ENCODE measurements at places on chromosomes 6 and 20. TPM values are rescaled to one million over a fixed set of nuclear protein-coding genes. Genes with fewer than 3 reads are reported as not detected.

CLPSL2 gene
- not detected for polyA plus RNA-seq

GRCh38 chr20:35091816-35092523 is 637 bp downstream of the TRPC4AP start:
- DNase-seq: no peak

ETV7 gene
- 0.81 TPM for polyA plus RNA-seq

GRCh38 chr6:124237911-124238310 is 434.2 kb downstream of the NKAIN2 start:
- no peak for DNase-seq

GRCh38 chr6:13298446-13298845 is 29.9 kb downstream of the TBC1D7 start:
- DNase-seq: no peak

NDRG3 gene
- 39.8 TPM for polyA plus RNA-seq

- DNase-seq: no peak
Measured at GRCh38 chr20:37362821-37363220, 16.9 kb downstream of the SRC start.

DNA sequence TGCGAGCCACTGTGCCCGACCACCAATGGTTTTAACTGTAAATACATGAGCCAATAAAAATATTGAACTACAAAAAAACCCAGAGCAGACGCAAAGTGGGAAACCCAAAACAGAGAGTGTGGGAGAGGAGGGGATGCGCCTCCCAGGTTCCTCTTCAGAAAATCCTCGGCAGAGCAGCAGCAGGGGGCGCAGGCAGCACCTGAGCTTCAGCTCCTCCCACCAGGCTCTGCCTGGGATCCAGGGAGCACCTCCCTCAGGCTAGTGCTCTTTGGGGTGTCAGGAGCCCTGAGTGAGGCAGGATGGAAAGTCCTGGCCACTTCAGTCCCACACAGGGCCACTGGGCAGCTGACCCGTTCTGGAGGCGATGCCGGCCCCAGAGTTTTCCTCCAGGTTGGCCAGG is 536.9 kb upstream of the CDH4 start:
- no peak for DNase-seq

GRCh38 chr6:167210375-167211294 is 52.9 kb upstream of the GPR31 start:
- no peak for DNase-seq

DNA sequence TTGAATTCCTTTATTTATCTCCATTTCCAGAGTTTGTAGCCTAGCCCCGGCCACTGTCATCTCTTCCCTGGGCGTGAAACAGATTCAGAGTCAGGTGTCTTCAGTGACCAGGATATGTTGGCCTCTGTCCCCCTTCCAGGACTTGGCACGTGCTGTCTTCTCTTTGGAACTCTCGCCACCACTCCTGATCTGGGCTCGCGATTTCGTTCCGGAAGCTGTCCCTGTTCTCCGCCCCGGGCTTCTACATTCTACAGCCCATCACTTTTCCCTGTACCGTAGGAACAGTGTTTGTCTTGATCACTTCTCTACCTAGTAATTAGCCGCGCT is 739 bp downstream of the GSS start:
- DNase-seq: no peak

MUC22 gene
- polyA plus RNA-seq: not detected

- no peak for DNase-seq
Measured at GRCh38 chr6:135985471-135985870, 134.0 kb downstream of the PDE7B start.

HUS1B gene
- polyA plus RNA-seq: 0.17 TPM

DNA sequence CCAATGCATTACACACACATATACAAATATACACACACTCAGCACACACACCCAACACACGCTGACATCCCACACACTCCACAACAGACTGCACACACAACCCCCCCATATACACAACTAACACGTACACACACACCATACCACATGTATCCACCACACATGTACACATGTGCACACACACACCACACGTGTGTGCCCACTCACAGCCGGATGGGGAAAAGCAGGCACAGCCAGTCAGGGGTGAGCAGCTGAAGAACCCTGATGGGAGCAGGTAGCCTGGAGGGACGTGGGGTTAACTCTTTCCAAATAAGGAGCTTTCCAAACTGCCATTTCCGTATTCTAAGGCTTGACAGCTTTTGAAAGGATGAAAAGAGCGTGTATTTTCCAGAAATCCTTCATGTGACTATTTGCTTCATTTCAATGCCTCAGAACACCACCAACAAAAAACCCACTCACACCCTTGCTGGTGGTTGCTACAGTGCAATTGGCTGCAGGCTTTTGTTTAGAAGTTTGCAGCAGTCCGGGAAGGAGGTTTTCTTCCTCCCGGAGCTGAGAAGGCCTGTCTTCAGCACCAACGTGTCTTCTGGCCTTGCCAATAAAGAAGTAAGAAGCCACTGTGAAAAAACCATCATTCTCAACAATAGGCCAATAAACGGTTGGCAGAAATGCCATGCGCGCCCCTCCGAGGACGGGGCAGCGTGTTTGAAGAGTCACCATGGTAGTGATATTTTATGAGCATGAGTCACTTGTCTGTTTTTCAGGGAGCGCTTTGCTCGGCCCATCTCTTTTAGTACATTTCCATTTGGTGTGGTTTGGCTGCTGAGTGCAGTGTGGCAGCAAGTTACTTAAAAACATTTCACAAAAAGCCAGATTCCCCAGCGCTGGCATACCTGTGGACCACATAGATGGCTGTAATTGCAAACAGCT is 131.3 kb upstream of the GMDS start:
- no peak for DNase-seq

DNA sequence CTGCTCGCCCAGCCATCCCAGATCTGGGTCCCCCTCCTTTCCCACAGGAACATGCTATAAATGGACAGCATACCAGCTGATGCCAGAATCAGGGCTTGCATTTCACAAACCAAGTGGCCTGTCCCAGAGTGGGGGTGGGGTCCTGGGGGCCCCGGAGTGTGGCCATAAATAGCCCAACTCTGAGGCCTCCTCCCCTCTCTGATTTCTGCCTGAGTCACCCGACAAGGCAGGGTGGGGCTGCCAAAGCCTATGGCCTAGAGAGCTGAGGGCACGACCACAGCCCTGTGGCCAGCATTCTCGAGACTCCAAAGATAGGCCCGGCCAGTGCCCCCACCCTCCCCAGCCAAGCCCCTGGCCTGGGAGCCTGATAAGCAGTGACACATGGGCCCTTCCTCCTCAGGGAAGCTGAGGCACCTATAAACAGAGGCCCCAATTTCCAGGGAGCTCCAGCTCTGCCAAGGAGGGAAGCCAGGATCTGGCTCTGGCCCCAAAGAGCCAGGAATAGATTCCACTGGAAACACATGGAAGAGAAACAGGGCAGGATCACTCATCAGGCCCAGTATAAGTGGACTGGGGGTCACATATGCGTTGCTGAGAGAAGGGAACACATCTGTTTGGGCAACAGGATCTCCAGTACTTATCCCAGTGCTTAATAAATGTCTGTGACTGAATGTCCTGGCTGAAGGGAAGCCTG is 20.3 kb downstream of the SNTA1 start:
- DNase-seq: no peak

DNA sequence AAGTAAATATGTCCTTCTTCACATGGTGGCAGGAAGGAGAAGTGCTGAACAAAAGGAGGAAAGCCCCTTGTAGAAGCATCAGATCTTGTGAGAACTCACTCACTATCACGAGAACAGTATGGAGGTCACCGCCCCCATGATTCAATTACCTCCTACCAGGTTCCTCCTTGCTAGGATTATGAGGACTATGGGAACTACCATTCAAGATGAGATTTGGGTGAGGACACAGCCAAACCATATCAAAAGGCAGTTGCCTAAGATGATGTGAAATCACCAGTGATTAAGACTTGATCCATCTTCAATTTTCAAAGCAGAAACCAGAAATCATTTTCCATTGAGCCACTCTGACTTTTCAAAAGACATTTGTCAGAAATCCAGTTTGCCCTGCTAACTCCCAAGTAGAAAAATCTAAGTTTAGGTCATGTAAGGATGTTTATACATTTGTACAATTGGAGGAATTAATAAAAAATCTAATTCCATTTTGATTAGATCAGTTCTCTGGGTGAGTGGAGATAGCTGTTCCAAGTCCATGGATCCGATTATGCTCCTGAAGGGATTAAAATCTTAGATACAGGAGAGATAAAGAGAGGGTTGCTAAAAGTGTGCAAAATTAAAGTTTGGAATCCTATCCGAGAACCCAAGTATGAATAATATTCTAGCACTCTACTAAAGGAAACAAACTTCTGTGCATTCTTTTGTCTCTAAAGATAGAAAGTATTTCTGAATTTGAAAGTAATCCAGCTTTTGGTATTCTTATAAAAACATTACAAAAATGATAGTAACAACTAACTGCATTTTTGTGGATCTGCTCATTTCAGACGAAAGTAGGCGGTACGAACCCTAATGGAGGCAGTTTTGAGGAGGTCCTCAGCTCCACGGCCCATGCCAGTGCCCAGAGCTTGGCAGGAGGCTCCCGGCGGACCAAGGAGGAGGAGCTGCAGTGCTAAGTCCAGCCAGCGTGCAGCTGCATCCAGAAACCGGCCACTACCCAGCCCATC is 39.5 kb downstream of the HDDC2 start:
- DNase-seq: no peak

MTHFD1L gene
- polyA plus RNA-seq: 69.1 TPM

- DNase-seq: no peak
Measured at GRCh38 chr20:48349656-48350055, 478.1 kb downstream of the PREX1 start.

GRCh38 chr6:138302554-138302953 is 75.2 kb upstream of the SMIM28 start:
- DNase-seq: no peak

- no peak for DNase-seq
Measured at GRCh38 chr6:148839044-148839443, 92.2 kb downstream of the UST start.

SNAP25 gene
- 5.3 TPM for polyA plus RNA-seq

GRCh38 chr6:137764464-137764863 is 102.6 kb upstream of the TNFAIP3 start:
- no peak for DNase-seq

VGLL2 gene
- polyA plus RNA-seq: not detected

GJA1 gene
- 261 TPM for polyA plus RNA-seq

GRCh38 chr6:140546640-140547039 is 1172.2 kb upstream of the CITED2 start:
- DNase-seq: no peak

GRCh38 chr20:38202153-38202981 is 37.3 kb upstream of the TGM2 start:
- DNase-seq: no peak

DNA sequence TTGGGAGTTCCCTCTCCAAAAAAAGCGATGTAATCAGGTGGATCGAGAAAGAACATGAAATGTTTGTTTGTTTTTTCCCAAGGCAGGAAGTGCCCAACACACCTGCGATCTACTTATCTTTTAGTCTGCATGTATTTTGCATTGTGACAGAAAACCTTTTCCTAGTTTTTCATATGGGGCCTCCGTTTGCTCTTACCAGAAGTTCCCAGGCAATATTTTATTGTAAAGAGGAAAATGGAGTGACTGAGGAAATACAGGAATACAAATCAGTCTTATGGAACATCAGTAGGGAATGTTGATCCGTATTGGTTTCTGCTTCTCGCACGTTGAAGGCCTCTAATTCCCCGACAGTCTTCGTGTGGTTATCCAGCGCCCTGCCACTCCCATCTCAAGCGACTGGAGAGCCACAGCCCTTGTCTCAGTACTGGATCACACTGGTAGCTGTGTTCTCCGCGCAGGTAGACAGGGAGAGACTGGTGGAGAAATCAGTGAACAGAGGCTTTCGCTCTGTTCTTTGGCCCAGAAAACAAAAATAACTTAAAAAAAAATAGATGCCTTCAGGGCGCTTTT is 107.4 kb downstream of the TRIM27 start:
- no peak for DNase-seq

DNA sequence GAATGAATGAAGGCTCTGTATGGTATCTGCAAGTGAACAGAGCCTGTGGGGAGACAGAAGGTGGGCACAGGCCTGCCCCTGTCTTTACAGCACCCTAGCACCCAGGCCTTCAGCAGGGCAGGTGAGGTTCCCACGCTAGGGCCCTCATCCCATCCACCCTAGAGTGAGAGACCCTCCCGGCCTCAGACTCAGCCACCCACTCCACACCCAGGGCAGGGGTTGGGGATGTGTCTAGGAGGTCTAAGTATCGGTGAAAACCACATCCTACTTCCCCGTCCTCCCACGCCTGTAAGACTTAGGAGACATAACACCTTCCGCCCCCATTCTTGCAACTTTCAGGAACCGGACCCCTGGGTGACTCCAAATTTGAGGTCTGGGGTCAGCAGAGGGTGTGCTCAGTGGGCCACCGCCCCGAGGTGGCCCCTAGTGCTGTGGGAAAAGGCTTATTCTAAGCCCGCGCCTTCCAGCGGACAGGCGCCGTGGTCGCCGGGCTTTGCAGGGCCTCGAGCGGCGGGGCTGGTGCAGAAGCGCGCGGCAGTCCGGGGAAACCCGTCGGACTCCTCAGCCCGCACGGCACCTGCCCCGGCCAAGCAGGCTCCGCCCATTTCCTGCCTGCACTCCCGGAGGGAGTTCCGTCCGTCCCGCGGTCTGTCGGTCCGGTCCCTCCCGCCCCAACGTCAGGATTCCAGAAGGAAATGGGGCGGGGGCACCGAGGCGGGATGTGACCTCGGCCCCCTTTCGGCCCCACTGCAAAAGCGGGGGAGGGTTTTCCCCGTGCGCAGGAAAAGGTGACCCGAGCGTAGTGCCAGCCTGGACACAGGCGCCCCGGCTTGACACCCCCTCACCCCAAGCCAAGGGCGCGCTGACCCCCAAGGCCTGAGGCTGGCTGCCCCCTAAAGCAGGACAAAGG is 868 bp downstream of the SAMD10 start:
- no peak for DNase-seq

SCRT2 gene
- polyA plus RNA-seq: not detected

DNA sequence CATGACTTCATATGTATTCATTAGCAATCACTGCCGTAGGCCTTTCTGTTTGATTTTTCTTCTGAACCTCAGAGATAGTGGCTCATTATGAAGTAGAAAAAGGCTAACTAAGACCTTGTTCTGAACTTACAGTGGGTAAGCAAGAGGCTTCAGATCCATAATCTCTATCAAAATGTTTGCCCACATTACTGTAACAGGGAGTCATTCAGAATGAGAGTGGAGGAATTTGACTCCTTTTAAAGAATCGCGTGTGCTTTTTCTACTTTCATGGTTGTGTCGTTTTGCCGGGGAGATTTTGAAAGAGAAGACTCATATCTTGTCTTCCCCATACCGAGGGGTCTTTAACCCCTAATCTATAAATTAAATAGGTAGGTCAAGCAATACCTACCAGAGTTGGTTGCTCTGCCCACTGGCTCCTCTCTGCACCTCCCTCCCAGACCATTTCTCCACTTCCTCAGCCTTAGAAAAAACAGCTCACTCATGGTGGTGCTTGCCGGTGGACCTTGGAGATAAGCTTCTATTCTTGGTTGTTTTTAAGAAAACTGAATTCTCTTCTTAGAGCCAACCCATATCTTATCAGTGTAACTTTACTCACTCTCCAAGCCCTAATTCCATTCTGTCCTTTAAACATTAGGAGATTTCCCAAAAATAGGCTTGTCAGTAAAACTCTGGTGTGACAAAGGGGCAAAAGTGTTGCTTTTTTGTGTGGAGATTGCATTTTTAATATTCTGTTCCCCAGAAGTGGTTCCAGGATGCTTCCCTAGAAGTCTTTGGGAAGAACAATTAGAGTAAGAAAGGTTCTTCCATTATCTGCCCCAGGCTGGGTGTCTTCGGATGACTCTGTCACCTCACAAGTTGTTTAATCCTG is 56.6 kb downstream of the E2F3 start:
- no peak for DNase-seq

- no peak for DNase-seq
Measured at GRCh38 chr6:142562865-142563264, 261.1 kb downstream of the ADGRG6 start.
